ENCODE measurements at places on chromosomes 3 and 15.

- DNase-seq: no peak
Measured at GRCh38 chr3:24460974-24461373, 33.7 kb downstream of the THRB start.

- DNase-seq: no peak
Measured at GRCh38 chr3:123331006-123331405, 117.9 kb downstream of the ADCY5 start.

- DNase-seq: no peak
Measured at GRCh38 chr3:180870008-180870699, 42.3 kb upstream of the FXR1 start.

GRCh38 chr3:13189639-13190377 lies 116.6 kb upstream of the IQSEC1 start:
- DNase-seq: no peak

GRCh38 chr15:69648775-69649735 lies 196.4 kb downstream of the RPLP1 start:
- DNase-seq: peak; percentile 36

GRCh38 chr3:67601385-67601784 lies 53.0 kb downstream of the SUCLG2 start:
- no peak for DNase-seq

DNA sequence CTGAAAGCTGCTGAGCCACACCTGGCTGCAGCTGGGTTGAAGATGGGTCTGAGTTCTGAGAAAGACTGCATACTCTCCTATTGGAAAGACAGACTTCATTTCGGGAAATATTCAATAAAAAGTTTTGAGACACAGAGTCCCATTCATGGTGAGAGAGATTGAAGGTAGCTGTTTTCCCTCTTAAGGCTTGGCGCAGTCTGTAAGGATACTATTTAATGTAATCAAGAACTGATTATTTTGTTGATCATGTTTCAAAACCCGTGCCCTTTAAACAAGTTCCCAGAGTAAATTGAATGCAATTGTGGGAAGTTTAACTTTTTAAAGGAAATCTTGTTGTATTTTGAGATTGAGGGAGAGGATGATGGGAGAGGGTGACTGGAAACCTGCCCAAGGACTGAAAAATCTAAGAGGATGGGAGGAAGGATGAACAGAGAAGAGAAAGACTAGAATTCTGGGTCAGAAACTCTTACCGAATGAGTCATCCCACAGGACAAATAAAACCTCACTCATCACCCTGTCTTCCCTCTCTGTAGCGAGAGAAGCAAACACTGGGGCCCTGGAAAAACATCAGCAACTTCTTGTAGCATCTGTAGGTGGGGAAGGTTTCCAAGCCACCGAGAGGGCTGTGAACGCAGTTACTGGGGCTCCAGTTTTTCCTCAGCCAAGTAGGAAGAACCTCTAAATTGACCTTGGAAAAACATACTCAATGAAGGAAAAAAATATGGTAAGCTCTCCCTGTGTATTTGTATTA lies 193.2 kb upstream of the TPRG1 start:
- DNase-seq: no peak

DNA sequence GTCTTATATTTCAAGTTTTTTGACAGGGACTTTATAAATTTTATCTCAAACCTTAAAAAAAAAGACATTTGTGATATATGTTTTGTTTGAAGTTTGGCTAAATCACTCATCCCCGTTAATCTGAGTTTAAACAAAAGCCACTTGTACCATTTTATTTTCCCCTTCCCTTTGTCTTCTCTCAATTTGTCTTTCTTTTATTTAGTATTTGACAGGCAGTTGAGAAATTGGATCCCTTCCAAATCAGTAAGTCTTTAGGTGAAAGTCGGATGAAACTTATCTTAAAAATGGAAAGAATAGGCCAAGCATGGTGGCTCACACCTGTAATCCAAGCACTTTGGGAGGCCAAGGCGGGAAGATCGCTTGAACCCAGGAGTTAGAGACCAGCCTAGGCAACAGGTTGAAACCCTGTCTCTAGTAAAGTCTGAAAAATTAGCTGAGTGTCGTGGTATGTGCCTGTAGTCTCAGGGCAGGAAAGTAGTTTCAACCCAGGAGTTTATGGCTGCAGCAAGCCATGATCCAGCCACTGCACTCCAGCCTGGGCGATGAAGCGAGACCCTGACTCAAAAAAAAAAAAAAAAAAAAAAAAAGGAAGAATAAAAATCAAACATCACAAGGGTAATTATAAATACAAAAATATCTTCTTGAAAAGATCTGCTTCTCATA lies 394.6 kb upstream of the TPM1 start:
- DNase-seq: no peak

DNA sequence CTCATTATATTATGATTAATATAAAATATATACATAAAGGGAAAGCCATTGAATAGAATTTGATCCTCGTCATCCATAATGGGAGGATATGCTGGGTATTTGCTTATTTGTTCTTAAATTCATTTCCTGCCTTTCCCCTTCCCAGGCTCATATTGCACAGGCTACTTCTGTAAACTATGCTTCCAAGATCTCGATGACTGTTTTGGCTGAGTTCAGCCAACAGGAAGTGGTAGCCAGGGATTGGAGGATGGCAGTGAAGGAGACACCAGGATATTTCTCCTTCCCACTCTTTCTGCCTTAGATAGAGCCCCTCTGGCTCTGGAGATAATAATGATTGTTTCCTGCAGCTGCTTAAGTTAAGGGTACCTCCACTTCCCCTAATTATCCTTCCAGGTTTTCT lies 44.3 kb upstream of the DYNC1LI1 start:
- no peak for DNase-seq

DNA sequence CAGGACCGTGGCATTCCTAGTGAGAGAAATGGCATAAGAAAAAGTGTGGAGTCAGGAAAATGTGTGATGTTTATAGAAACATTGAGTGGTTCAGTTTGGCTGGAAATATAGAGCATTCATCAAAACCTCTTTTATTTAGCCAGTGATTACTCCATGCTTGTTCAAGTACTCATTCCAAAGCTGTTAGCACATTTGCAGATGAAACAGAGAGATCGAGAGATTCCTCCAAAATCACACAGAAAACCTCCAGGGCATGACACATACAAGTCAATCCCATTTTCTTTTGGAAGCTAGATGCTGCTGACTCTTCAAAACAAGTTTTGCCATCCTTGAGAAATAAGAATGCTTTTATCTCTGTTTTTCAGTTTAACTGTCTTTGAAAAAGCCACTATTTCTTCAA lies 11.5 kb upstream of the MB21D2 start:
- no peak for DNase-seq

- DNase-seq: no peak
Measured at GRCh38 chr3:176920766-176921160, 276.5 kb downstream of the TBL1XR1 start.

All from left forelimb (tissue), 1 donor.